Pulmonary artery endothelial cell (primary cell): ENCODE measurements at places on chromosomes 5 and 9. TPM values are rescaled to one million over a fixed set of nuclear protein-coding genes. Genes with fewer than 3 reads are reported as not detected.

The TAS2R1 gene
- not detected in 2 replicates for total RNA-seq

The SLC38A9 gene
- total RNA-seq, result 32.8 and 40.2 TPM in 2 replicates

The PTGDS gene
- not detected in 2 replicates for total RNA-seq

The TLX3 gene
- total RNA-seq, result not detected in 2 replicates

The TUSC1 gene
- total RNA-seq, result 10.2 and 11.7 TPM in 2 replicates

The YIPF5 gene
- 118 and 134 TPM in 2 replicates for total RNA-seq
